ENCODE measurements at places on chromosomes 2 and 18.

- DNase-seq: no peak
These were observed 82.1 kb downstream of the BIN1 start for GRCh38 chr2:127024769-127025358.

DNA sequence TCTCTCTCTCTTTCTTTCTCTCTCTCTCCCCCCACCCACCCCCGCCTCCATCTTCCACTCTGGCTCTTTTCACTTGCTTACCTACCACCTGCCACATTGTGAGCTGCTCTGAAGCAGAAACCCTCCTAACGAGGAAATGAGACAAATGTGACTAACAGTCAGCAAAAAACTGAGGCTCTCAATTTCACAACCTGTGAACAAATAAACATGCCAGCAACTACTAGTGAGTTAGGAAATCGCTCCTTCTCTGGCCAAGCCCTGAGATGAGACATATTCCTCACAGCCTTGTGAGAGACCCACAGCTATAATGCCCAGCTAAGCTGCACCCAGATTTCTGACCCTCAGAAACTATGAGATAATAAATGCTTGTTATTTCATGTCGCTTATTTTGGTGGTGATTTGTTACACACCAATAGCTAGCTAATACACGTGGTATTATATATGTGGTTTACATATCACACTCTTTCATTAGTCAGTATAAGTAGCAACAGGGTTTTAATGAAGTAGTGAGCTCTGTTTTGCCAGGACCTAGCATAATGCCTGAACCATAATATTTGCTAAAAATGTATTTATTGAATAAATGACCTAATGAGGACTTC is 8.4 kb upstream of the ZNF521 start:
- peak; percentile 58 for DNase-seq

GRCh38 chr2:217512259-217512658 is 490.5 kb downstream of the TNS1 start:
- no peak for DNase-seq

DNA sequence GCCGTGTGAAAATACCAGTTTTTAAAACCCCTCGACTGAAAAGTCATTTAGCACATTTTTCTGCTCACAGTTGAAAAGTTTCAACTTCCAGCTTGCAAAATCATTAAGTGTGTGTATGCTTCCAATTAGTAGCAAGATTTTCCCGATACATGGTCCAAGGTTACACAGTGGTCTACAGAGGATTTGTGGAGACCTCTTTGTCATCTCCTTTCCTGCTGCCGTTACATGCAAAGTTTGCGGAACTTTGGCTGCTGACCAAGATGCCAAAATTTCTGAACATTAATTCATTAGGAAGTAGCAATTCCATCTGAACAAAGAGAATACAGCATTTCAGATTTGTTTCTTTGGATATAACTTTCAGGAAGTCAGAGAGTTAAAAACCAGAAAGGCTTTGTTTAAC is 474.6 kb downstream of the PLCL1 start:
- no peak for DNase-seq

DNA sequence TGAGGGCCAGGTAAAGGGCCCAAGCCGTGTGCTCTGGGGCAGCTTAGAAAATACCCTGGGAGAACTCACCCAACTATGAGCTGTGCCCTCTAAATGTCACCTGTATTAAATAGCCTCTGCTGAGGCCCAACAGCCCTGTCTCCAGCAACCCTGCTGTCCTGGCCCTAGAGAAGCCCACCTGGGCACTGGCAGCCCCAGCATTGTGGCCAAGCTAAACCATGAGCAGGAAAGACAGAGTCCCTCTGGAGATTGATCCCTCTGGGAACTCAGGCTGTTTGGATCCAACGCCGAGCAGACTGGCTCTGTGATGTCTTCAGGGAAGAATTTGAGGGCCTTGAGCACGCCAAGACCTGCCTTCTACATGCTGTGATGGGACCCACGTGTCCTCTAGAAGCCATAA is 126.5 kb downstream of the TTC32 start:
- DNase-seq: no peak

- DNase-seq: no peak
These were observed 42.4 kb downstream of the TNS1 start for GRCh38 chr2:217960351-217960750.

DNA sequence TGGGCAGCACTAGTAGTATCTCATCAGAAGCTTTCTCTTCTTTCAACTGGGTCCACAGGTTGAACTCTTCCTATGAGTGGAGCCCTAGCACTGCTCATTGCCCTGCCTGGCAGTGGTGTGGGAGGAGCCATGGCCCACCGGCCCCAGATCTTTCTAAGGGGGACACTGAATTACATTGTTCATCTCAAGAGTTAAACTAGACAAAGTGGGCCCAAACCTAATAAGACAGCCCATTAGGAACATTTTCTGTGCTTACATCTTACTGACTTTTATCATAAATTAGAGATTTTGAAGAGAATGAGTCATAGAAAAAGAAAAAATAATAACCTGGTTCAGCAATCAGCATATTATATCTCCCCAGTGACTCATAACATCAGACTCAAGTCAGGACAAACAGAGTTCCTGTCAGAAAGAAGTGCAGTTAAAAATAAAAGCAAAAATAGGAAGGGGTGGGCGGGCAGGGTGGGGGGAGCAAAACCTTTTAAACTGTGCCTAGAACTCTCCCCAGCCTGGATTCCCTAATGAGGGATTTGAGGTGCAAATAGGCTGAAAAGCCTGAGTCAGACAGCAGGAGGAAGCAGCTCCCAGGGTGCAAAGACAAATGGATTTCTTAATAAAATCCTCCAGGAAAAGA is 161.6 kb upstream of the TRIB2 start:
- peak; percentile 14 for DNase-seq

DNA sequence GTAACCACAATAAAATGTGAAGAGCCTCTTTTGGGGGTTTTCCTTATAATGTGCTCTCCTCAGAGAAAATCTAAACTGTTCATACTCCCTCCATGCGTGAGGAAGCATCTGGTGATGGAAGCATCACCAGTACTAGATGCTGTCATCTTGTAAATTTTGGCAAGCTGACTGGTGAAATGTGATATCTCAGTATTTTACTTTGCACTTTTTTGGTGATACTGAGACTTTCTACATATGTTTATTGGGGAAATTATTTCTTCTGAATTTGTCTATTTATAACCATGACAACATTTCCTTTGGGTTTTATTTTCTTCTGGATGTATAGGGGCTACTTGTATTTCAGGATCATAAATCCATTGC is 95.9 kb upstream of the DLGAP1 start:
- no peak for DNase-seq

- no peak for DNase-seq
These were observed 136.5 kb upstream of the HAAO start for GRCh38 chr2:42928692-42929545.

Measured in CD14-positive monocyte (primary cell).